SJSA1 (cell line): ENCODE measurements at places on chromosomes 4 and X. TPM values are rescaled to one million over a fixed set of nuclear protein-coding genes. Genes with fewer than 3 reads are reported as not detected.

XPNPEP2 gene
- 0.03 TPM in 1 of 2 replicates, not detected in the other for total RNA-seq

RAB33A gene
- 0.32 and 0.75 TPM in 2 replicates for total RNA-seq

NXF2B gene
- total RNA-seq, result not detected in 2 replicates

ATP2B3 gene
- not detected in 2 replicates for total RNA-seq

MAGEC2 gene
- not detected in 2 replicates for total RNA-seq

GAGE13 gene
- total RNA-seq, result not detected in 2 replicates

SYTL4 gene
- total RNA-seq, result 8.0 and 9.7 TPM in 2 replicates

RAB41 gene
- total RNA-seq, result not detected in 2 replicates
